ENCODE measurements at places on chromosomes 5 and 9.

DNA sequence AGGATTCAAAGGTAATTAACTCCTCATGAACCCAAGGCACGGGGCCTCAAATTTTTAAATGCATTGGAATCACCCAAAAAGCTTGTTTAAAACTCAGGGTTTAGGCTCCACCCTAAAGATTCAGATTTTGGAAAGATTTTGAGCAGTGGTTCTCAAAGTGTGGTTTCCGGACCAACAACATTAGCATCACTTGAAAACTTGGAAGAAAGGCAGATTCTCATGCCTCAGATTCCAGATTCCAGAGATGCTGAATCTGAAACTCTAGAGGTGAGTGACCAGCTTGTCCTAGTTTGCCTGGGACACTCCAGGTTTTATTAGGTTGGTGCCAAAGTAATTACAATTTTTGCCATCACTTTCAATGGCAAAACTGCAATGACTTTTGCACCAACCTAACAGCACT lies 24.7 kb upstream of the TNIP1 start:
- DNase-seq, result no peak

DNA sequence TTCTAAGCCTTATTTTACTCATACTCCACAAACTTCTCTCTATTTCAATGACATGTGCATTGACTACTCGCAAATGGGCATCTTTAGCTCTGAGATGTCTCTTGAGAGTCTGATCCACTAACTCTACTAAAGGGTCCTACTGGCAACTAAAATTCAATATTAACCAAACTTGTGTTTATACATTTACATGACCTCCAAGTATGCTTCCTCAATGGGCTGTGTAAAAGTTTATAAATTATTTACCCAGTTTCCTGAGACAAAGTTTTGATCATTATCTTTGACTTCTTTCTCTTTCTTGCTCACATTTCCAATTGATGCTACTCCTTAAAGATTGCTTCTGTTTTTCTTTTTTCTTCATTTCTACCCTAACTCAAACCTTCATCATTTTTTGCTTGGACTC lies 510.1 kb upstream of the DAB2 start:
- no peak for DNase-seq

DNA sequence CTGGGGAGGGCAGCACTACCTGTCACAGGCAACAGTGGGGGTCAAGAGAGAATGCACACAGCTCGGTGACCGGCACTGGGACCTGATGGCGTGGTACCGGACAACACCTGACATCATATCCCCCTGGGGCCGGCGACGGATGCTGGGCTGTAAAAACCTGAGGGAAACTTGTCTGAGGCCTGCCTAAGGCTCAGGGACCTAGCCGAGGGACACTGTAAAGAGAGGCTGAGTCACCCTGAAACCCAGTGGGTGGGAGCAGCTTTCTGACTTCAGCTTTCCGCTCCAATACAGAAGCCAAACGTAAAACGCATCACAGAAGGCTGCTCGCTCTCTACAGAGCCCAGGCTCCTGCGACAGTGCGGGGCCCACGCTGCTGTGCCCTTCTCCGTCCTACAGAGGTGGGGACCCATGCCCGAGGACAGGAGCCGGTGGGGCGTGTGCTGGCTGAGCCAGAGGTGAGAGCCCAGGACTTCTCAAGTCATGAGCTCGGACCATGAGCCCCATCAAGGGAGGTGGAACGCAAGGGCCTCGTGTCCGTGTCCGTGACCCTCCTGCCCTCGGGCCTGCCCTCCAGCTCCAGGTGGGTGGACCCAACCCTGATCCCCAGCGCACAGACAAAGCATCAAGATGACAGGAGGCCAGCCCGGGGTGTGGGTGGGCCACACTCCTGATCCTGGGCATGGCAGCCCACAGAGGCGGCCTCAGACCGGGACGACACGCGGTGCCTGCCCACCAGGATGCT lies 5.3 kb downstream of the RALGDS start:
- DNase-seq, result peak; percentile 50

- DNase-seq, result no peak
These were observed 39.8 kb upstream of the PCSK5 start for GRCh38 chr9:75850459-75851200.

DNA sequence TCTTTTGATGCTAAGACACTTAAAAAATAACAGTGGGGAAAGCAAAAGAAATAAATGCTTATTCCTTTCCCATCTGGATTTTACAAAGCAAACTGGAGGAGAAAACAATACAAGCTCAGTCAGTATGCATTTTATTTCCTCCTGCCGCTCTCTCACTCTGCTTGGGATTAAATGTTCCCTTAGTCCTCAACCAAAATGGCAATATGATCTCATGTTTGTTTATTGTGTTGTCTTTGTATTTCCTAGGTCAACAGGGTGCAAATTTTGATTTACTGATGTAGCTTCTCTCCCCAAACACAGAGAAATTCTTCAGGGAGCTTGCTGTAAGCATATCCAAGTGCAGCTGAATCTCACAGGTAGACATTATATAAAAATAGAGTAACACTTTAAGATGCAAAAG lies 92.1 kb upstream of the ERBIN start:
- DNase-seq, result no peak

DNA sequence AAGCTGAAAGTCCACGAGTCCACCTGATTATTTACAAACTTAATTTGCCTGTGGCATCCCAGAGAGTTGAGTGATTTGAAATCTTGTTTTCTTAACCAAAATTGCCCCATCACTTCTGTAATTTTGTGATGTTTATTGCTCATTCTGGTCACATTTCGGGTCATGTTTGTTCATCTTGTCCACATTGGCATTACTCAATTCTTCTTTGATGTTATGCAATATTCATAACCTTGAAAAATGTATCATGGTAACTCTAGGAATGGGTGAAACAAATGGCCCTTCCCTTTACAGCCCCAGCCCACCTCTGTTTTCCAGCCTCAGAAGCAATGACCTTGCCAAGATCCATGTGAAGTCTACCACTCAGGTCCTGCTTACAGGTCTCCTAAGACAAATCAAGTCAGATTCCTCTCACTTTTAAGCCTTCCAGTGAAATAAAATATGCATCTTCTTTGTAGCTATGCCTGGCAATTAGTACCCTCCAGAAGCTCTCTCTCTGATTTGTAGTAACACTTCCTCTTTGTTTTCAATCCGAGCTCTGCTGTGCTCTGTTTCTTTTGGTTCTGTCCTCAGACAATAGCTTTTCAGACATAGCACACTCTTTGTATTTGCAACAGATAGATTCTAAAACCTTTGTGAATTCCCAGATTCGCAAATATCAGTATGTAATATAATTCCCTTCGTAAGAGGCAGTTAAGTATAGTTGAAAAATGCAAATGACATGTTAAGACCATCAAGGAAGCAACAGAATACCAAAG lies 330.3 kb upstream of the IRX1 start:
- DNase-seq, result no peak

GRCh38 chr9:121499427-121500164 lies at the start of gene GGTA1:
GGTA1 (minus strand) TSS chr9:121499844; CDS start chr9:121467922, 31,922 bp downstream.
- DNase-seq, result no peak

GRCh38 chr5:144467792-144468191 lies 297.1 kb downstream of the KCTD16 start:
- DNase-seq, result no peak

GRCh38 chr5:95816776-95817175 lies 5.8 kb downstream of the GLRX start:
- no peak for DNase-seq

- no peak for DNase-seq
These were observed 1.3 kb upstream of the ST8SIA4 start for GRCh38 chr5:100904259-100904861.

DNA sequence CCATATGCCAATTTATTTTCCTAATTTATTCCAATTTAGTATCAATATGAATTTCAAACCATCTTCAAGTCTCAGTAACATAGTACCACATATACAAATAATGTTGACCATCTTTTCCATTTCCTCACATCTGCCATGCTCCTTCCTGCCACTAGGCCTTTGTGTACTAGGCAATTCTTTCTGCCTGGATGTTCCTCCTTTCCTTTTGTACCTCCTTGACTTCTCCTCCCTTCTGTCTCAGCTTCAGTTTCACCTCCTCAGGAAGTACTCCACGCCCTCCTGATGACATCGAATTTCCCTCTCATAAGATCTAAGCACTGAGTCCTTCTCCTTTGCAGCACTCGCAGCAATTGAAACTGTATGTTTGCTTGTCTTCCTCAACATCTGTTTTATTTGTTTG lies 53.9 kb downstream of the MEF2C start:
- DNase-seq, result no peak

DNA sequence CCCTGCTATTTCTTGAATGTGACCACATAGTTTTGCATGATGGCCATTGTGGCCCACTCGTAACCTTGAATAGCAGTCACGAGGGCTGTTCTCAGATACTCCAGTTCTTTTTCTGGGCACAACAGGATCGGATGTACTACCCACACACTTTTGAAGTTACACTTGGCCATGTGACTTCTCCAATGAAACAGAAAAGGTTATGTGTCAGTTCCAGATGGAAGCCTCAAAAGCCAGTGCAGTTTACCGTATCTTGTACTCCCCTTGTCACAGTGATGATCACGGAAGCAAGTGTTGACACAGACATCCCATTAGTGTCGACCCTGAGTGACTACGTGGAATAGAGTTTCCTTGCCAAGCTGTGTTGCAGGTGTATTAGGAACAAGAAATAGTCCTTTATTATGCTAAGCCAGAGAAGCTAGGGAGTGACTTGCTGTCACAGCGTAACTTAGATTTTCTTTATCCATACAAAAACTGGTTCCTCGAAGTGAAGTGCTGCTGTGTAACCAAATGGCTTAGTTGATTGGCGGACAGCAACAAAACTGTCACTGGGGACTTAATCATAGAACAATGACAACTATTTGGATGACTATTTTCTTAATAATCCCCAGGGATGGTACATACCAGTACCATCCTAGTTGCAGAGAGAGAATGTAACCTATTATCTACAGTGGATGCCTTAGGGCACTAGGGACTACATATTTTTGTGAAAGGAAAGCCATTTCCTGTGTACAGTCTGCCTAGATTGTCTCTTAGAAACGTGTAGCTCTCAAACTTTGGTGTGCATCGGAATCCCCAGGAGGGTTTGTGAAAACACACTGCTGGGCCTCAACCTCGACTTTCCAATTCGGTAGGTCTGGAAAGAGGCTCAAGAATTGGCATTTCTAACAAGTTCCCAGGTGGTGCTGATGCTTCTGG lies 90.1 kb upstream of the DMRT1 start:
- peak; percentile 39 for DNase-seq

GRCh38 chr5:74421377-74421776 lies 219.2 kb downstream of the ENC1 start:
- no peak for DNase-seq

DNA sequence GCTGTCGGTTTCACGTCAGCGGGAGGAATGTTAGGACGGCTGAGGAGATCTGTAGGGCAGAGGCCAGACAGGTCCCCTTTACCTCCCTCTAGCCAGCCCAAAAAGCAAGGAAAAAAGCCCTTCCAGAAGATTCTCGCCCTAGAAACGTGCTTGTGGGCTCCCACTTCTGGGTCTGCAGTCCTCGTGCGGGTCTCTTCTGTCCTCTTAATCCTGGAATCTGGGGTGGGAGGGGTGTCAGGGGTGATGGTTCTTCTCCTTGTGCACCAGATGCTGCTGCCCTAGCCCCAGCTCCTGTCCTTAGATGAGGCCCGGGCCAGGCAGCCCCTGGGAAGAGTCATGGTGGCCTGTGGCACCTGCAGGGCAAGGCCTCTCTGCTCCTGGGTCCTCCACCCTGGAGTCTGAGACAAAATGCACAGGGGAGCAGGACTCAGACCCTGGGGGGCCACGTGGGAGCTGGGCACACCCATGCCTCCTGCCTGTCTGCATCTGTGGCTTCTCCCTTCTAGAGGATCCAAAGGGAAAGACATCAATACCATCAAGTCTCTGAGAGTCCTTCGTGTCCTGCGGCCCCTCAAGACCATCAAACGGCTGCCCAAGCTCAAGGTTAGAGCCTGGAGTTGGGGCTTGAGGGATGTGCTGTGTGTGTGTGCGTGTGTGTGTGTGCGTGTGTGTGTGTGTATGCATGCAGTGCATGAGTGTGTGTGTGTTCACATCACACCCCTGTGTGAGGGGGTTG lies 174.2 kb downstream of the CACNA1B start:
- no peak for DNase-seq
